Testis (tissue), 5 donors: ENCODE measurements at places on chromosomes 4 and X. TPM values are rescaled to one million over a fixed set of nuclear protein-coding genes. Genes with fewer than 3 reads are reported as not detected.

The PTPN13 gene
- total RNA-seq: 48.9 TPM

The MAGEA1 gene
- 8.9 TPM for total RNA-seq

The SHROOM4 gene
- total RNA-seq: 4.6 TPM

The TEC gene
- 9.2 TPM for total RNA-seq

The NCAPG gene
- total RNA-seq: 13.3 TPM

The PHEX gene
- total RNA-seq: 0.31 TPM

The RRH gene
- total RNA-seq: 1.0 TPM

DNA sequence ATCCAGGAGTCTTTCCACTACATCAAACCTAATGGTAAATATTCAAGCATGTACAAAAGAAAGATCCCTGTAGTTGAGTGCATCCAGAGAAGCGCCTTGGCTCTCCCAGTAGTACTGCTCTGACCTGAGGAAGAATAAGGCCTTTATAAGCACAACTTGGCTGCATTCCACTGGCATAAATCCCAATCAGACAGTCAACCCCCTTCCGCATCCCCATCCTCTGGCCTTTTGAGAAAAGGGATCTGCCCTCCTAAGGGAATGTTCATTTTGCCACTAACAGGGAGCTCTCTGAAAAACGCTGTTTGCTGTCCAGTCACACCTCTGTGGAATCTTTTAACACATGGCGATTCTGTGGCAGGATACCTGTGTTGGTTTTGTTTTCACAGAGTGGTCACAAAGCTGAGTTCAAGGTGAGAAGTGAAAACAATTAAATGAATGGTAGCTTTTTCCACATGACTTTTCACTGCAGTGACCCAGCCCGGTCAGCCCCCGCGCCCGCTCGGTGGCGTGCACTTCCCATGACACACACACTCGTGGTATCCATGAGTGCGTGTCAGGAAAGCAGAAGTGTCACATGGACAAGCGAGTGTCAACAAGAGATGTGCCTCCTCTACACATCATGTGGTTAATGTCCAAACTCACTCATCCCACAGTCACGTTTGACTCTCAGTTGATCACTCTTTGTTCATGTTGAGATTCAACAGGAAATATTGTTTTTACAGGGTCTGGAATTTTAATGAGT is 112.2 kb upstream of the ENPP6 start:
- H3K36me3 ChIP-seq: no peaks in the 10 kb centered on the region
- H3K4me1 ChIP-seq: peaks cover 14% of the 10 kb centered on the region
- H3K27me3 ChIP-seq: no peaks in the 10 kb centered on the region

DNA sequence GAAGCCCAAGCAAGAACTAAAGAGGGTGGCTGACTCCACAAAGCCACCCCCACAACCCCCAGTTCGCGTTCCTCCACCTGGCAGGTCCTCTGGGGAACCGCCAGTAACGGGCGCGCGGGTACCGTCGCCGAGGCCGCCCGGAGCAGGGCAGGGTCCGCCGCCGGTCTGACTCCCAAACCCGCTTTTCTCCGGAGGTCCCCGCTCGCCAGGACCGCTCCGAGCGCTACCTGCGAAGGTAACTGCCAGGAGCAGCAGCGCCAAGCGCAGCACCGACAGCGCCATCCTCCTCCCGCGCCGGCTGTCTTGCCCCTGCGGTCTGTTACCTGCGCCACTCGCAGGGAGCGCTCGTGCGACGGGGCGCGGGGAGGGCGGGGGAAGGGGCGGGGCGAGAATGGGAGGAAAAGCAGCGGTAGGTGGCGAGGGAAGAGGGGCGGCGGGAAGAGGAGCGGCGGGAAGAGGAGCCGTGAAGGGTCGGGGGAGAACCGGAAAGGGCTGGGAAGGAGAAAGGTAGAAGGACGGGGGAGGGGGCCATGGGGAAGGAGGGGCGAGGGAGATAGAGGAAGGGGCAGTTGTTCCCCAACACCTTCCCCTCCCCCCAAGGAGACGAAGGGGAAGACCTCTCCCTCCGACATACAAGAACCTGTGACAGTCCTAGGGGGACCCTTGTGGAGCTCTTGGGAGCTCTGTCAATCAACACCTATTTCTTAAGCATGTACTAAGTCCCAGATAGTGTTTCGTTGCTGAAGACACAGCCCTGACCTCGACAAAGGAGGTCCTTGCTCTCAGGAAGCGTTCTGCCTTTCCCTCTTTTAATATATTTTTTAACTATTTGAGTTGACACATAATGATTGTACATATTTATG is at the start of gene SPINK2:
Gene SPINK2, minus strand, starts transcription at position 321 of the 863 bp plus-strand sequence. Its CDS starts 39 bp downstream, at position 282.
- peak; percentile 58 for DNase-seq
- H3K4me1 ChIP-seq: no peaks in the 10 kb centered on the region
- H3K27me3 ChIP-seq: no peaks in the 10 kb centered on the region

DNA sequence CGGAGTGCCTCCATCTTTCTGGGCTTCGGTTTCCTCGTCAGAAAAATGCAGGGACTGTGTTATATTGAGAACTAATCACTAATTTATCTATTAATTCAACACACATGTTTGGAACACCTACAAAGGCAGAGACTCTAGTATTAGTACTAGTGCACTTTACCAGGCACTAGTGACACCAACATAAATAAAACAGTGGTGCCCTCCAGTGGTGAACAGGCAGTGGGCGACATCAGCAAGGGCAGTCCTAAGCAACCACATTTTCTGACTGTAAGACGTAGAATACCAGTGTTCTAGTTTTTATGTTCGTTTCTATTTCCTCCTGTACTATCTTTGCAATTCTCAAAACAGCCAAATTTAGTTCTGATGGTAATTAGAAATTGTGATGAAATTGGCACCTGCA is 69.1 kb upstream of the UCP1 start:
- H3K4me3 ChIP-seq: no peak overlapping the region
- no peaks in the 10 kb centered on the region for H3K36me3 ChIP-seq
- no peaks in the 10 kb centered on the region for H3K27me3 ChIP-seq
- DNase-seq: peak; percentile 50
- H3K4me1 ChIP-seq: peaks cover 21% of the 10 kb centered on the region
- H3K27ac ChIP-seq: no peak overlapping the region

DNA sequence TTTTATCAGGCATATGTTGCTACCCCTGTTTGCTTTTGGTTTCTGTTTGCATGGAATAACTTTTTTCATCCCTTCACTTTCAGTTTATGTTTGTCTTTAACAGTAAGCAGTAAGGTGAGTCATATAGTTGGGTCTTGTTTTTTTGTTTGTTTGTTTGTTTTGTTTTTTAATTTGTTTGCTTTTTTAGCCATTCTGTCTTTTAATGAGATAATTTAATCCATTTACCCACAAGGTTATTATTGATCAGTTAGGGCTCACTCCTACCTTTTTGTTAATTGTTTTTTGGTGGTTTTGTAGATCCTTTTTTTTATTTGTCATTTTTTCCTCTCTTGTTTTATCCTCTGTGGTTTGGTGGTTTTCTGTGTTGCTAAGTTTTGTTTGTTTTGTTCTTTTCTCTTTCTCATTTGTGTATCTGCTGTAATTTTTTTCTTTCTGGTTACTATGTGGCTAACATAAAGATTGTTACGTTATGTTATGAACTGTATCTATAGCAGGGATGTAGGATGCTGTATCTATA is 379.5 kb upstream of the MAD2L1 start:
- no peak overlapping the region for H3K27ac ChIP-seq
- no peaks in the 10 kb centered on the region for H3K36me3 ChIP-seq
- no peak overlapping the region for H3K4me3 ChIP-seq
- H3K27me3 ChIP-seq: no peaks in the 10 kb centered on the region
- no peaks in the 10 kb centered on the region for H3K4me1 ChIP-seq

DNA sequence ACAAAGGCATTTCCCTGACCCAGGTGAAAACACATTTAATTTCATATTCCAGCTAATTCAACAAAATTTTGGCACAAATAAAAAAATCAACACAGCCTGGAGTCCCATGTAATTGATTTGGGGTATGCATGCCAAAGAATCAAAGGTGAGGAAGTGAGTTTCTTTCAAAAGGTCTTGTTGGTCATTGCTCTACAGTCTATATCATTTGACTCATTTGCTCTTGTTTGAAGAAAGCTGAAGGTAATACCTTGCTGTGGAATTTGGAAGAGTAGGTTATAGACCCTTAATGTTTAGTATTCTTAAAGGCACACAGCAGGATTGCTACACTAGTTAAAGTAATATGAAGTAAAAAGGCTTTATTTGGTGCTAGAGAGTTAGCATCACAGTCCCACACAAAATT is 25.4 kb downstream of the COL4A6 start:
- no peaks in the 10 kb centered on the region for H3K4me1 ChIP-seq
- no peak overlapping the region for H3K4me3 ChIP-seq
- no peaks in the 10 kb centered on the region for H3K36me3 ChIP-seq
- H3K27ac ChIP-seq: no peak overlapping the region
- H3K27me3 ChIP-seq: no peaks in the 10 kb centered on the region

- DNase-seq: no peak
- no peak overlapping the region for H3K27ac ChIP-seq
- H3K4me1 ChIP-seq: no peaks in the 10 kb centered on the region
- no peak overlapping the region for H3K4me3 ChIP-seq
- no peaks in the 10 kb centered on the region for H3K36me3 ChIP-seq
- H3K27me3 ChIP-seq: no peaks in the 10 kb centered on the region
These were observed 615.4 kb upstream of the GRID2 start for GRCh38 chr4:91688413-91688812.

- DNase-seq: no peak
- no peak overlapping the region for H3K27ac ChIP-seq
- no peak overlapping the region for H3K4me3 ChIP-seq
- H3K27me3 ChIP-seq: no peaks in the 10 kb centered on the region
- H3K4me1 ChIP-seq: no peaks in the 10 kb centered on the region
These were observed 34.9 kb downstream of the BMP2K start for GRCh38 chr4:78811034-78811433.

DNA sequence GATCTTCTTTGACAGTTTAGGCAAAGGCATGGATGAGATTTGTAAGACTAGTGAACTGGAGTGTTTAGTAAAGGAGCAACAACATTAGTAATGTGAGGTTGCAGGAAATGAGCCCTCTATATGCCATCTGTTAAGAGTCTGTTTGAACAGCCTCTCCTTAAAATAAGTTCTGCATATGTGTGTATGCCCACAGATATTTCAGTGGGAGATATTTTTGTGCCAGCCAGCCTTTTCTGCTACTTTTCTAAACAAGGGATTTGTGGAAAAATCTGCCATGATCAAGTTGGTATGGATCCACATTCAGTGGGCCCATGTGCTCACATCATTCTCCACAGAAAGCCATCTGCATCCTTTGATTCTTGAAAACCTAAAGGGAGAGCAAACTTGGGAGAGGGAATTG is 237.7 kb downstream of the OPHN1 start:
- no peak overlapping the region for H3K27ac ChIP-seq
- no peak for DNase-seq
- H3K4me3 ChIP-seq: no peak overlapping the region
- no peaks in the 10 kb centered on the region for H3K27me3 ChIP-seq

DNA sequence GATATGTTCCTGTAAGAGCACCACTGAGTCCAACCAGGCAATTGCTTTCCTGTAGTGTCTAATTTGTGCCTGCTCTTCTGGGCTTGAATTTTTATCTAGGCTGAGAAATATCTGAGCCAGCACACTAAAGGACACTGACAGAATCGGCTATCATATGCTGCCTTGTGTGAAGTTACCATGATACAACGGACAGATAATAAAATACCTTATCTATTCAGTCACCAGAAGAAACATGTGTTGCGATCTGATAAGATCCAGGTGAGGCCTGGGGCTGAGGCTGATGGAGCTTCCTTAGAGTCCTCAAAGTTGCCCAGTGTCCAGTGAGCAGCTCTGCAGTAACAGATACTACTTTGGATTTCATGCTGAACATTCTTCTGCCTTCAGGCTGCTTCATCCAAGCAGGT is 111.8 kb downstream of the ZNF518B start:
- no peak for DNase-seq
- H3K36me3 ChIP-seq: no peaks in the 10 kb centered on the region
- H3K27ac ChIP-seq: no peak overlapping the region

DNA sequence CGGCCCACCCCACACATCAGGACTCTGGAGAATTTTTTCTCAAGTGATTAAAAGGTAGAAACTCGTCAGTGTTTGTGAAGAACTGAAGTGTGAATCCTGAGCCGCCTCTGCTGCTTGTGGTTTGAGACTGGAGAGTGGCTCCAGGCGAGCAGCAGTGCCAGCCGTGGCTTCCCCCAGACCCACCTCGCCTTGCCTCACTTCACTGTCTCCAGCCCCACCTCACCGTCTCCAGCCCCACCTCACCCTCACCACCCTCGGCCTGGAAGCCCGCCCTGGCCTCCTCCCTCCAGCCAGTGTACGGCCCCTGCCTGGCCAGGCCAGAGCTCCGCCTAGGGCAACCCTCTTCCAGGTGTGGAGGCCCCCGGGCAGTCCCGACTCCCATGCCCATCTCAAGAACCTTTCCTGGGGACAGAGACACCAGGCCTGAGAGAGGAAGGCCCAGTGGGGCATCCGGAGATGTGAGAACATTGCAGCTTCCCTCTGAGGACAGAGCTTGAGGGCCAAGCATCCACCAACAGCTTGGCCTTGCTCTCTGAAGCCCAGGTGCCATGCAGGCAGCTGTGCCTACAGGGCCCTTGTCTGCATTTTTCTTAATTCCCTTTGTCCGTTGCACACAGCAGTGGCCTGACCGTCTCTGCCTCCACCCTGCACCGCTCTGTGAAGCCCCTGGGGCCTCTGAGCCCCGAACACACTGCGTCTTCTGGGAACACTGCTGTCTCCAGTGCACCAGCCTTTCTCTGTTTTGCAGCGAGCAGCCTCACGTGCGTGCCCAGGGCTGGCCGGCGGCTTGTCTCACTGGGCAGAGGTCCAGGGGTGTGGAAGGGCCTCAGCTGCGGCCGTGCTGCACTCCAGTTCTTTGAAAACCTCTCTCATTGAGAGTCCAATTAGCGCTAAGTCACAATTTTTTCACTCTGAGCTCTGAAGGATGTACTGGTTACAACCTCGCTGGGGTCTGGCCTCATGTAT is 13.8 kb downstream of the SH3BP2 start:
- DNase-seq: peak; percentile 88
- peaks cover 52% of the 10 kb centered on the region for H3K4me1 ChIP-seq
- no peaks in the 10 kb centered on the region for H3K27me3 ChIP-seq
- no peaks in the 10 kb centered on the region for H3K36me3 ChIP-seq

DNA sequence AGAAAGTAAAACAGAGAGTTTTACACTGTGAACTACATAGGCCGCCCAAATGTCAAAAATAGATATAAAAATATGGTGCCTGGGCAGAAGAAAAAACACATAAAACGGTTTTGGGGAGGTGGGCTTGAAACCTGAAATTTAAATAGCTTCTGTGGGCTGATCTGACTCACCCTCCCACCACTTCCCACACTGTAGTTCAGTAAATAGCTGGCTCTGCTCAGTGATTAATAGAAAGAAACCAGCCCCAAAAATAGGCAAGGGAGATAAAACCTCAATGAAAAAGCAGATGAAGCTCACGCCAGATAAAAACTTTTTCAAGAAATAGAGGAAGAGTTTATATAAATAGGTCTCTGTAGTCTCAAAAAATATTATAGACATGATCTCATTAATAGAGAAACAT is 13.2 kb upstream of the COX7B2 start:
- H3K36me3 ChIP-seq: no peaks in the 10 kb centered on the region
- no peaks in the 10 kb centered on the region for H3K27me3 ChIP-seq

- no peaks in the 10 kb centered on the region for H3K27me3 ChIP-seq
- H3K4me1 ChIP-seq: peaks cover 4% of the 10 kb centered on the region
- DNase-seq: peak; percentile 45
- peak overlapping the region; percentile 62 for H3K4me3 ChIP-seq
- peak overlapping the region; percentile 30 for H3K27ac ChIP-seq
These were observed 103.6 kb downstream of the UCHL1 start for GRCh38 chr4:41360214-41360920.

- no peak overlapping the region for H3K4me3 ChIP-seq
- DNase-seq: no peak
- H3K4me1 ChIP-seq: no peaks in the 10 kb centered on the region
- no peak overlapping the region for H3K27ac ChIP-seq
- H3K36me3 ChIP-seq: no peaks in the 10 kb centered on the region
- H3K27me3 ChIP-seq: no peaks in the 10 kb centered on the region
These were observed 98.0 kb downstream of the CDS1 start for GRCh38 chr4:84680956-84681355.

- H3K27ac ChIP-seq: no peak overlapping the region
- no peak overlapping the region for H3K4me3 ChIP-seq
- H3K36me3 ChIP-seq: no peaks in the 10 kb centered on the region
- no peaks in the 10 kb centered on the region for H3K4me1 ChIP-seq
These were observed 2222.3 kb upstream of the AGA start for GRCh38 chr4:179664430-179665027.
